ENCODE measurements at places on chromosomes 3 and 15.

DNA sequence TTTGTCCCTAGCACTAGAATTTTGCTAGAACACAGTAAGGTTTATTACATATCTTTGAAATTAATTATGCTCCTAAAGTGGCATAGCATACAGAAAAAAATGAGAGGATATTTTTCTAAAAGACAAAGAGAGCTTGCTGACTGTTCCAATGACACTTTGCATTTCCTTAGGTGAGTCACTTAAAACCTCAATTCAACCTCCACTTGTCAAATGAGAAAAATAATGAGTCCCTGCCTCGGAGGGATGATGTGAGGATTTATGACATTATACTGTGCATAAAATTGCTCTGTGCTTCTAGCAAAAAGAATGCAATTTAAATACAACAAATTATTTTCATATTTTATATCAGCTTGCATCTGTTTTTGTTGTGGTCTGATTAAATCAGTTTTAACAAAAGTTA, 1417.0 kb upstream of the ALCAM start:
- no peak for DNase-seq

GRCh38 chr15:29822100-29822683, at the start of gene TJP1:
Gene TJP1 (minus strand): TSS chr15:29822468. CDS start chr15:29822028, 440 bp downstream.
- peak; percentile 57 for DNase-seq

GRCh38 chr3:123096731-123097130, 29.9 kb downstream of the PDIA5 start:
- peak; percentile 18 for DNase-seq

- DNase-seq, result no peak
These were observed 61.6 kb upstream of the PRR23C start for GRCh38 chr3:139106013-139106932.

DNA sequence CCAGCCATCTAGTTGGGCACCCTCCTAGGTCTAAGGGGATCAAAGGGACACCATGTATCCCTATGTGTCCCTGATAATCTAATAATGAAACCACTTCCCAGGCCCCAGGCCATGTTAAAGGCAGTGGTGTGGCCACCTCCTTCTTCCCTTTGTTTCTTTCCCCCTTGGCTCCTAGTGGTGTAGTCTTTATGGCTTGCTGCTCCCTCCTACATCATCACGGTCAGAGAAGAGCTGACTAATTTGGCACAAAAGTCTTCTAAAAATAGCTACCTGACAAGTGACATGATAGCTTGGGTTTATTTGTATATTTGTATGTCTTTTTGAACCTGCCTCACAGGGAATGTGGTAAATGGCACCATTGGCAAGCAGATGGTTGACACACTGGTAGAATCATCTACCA, 131.0 kb upstream of the CHRM5 start:
- no peak for DNase-seq

- DNase-seq, result peak; percentile 82
These were observed 32.2 kb downstream of the GOLGA6A start for GRCh38 chr15:74050127-74050526.

- DNase-seq, result no peak
These were observed 74.3 kb downstream of the NUP210 start for GRCh38 chr3:13345772-13346171.

GRCh38 chr3:177464392-177465256, 267.3 kb upstream of the TBL1XR1 start:
- no peak for DNase-seq

GRCh38 chr3:172766718-172767405, 16.3 kb downstream of the ECT2 start:
- no peak for DNase-seq

DNA sequence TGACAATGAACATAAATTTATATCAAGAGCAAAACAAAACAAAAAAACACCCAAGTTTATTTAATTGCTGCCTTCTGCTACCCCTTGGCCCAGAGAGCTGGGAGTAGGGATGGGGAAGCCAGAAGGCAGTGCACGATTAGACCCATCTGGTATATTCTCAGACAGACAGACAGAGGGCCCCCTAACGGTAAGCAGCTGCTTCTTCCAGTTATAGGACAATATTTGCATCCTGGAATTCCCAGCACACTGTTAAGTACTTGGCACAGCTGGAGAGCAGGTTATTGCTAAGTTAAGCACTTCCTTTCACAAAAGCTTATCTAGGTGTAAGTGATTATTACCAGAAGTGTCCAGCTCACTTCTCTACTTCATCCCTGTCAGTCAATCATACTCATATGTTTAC, 39.3 kb downstream of the C2CD4B start:
- peak; percentile 82 for DNase-seq
